ENCODE measurements at places on chromosomes 7 and 10.

DNA sequence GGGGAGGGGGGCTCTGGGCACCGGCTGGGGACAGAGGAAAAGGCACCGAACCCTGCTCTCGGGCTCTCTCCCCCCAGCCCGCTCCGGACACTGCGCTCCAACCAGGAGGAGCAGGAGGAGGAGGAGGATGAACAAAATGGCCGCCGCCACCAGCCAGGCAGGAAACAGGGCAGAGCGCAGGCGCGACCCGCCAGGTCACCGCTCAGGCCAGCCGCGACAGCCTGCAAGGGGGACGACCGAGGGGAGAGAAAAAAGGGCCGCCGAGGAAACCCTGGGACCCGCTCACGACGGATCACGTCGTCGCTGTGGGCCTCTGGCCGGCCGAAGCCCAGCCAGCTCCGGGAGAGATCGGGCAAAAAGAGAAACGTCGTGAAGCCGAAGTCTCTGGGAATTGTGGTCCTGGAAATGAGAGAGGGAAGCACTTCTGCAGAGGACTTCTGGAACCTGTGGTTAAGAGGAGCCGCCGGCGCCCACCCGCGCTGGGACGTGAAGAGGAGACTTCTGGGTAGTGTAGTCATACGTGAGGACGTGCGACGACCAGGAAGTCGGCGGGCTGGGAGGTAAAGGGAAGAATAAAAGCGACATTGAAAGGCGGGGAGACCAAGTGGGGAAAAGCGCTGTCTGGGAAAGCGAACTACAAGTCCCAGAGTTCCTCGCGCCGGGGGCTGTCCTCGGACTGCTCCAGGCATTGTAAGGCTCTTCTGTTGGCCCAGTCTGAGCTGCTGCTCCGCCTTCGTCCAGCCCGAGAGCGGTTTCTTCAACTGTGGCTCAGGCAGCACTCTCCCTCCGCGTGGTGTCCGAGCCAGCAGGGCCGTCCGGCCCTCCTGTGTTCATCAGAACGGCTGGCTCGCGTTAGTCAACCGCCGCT is at the start of gene TIAL1:
Gene TIAL1, minus strand, starts transcription at position 428 of the 868 bp plus-strand sequence. CDS start 499 bp downstream, outside the sequence.
- peak; percentile 90 for DNase-seq

GRCh38 chr10:58775960-58776567 is 263.4 kb downstream of the BICC1 start:
- DNase-seq, result no peak

DNA sequence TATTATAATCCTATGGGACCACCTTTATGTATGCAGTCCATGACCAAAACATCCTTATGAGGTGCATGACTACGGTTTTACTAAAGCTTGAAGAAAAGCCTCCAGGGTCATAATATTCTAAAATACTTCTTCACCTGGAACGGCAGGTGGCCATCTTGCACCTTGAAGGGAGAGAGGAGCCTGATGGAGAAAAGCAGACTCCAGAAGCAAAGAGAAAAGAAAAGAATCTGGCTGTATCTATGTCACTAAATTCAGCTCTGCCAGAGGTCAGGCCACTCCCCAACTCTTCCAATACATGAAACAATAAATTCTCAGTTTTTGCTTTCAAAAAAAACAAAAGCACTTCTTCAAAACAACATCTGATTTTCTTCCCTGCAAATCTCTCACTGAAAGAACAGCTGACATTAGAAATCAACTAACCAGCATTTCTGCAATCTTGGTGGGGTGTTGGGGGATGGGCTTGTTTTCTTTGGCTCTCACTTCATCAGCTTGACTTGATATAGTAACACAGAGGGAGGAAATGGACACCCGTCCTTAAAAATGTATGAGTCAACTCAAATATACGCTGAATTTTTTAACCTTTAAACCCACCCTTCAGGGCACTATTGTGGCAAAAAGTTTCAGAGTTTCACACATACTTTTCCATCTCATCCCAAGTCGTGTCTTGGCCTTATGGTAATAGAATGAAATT is 21.7 kb downstream of the HIBADH start:
- no peak for DNase-seq

DNA sequence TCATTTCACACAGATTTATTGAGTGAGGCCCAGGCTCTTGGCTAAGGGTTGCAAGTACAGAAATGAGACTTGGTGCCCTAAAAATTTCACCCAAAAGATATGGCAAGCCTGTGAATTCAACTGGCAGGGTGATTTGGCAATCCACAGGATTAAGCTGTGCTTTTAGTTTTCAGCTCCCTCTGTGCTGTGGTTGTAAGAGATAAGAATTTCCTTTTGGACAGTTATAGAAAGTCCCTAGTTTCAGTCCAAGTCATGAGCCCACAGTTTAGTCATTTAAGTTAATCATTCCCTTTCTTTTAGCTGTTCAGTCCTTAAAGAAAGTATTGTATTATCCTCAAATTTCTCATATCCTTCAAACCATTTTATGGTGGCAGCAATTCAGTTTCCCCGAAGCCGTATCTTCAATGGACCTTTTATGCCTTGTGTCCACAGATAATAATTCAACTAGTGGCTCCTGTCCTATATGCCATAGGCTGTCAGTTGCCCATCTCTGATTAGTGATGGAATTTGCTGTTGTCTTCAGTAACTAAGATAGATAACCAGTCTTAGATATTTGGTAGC is 73.4 kb upstream of the NAMPT start:
- DNase-seq, result no peak

DNA sequence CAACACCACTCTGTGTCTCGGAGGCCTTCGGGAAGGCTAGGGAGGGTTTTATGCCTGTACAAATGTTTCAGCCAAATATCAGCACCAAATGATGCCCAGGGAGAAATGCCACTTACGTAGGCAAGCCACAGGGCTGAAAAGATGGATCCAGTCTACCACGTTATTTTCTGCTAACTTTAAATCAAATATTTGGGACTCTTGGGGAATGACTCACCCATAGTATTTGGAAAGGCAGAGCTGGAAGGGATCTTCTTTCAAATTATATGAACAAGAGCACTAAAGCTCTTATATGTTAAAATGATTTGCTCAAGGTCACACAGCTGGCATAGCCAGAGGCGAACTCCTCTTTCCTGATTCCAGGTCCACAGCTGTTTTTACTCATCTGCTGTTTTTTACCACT is 591.4 kb downstream of the SORCS1 start:
- no peak for DNase-seq

DNA sequence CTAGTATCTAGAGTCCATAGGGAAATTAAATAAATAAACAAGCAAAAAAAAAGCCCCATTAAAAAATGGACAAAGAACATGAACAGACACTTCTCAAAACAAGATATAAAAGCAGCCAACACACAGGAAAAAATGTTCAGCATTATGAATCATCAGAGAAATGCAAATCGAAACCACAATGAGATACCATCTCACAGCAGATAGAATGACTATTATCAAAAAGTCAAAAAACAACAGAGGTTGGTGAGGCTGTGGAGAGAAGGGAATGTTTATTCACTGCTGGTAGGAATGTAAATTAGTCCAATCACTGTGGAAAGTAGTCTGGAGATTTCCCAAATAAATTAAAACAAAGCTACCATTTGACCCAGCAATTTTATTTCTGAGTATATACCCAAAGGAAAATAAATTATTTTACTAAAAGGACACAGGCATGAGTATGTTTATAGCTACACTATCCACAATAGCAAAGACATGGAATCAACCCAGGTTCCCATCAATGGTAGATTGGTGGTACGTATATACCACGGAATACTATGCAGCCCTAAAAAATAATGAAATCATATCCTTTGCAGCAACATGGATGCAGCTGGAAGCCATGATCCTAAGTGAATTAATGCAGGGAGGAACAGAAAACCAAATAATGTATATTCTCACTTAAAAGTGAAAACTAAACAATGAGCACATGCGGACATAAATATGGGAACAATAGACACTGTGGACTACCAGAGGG is 366.5 kb upstream of the SEMA3C start:
- no peak for DNase-seq

GRCh38 chr10:61389887-61390286 is 63.3 kb downstream of the TMEM26 start:
- no peak for DNase-seq

DNA sequence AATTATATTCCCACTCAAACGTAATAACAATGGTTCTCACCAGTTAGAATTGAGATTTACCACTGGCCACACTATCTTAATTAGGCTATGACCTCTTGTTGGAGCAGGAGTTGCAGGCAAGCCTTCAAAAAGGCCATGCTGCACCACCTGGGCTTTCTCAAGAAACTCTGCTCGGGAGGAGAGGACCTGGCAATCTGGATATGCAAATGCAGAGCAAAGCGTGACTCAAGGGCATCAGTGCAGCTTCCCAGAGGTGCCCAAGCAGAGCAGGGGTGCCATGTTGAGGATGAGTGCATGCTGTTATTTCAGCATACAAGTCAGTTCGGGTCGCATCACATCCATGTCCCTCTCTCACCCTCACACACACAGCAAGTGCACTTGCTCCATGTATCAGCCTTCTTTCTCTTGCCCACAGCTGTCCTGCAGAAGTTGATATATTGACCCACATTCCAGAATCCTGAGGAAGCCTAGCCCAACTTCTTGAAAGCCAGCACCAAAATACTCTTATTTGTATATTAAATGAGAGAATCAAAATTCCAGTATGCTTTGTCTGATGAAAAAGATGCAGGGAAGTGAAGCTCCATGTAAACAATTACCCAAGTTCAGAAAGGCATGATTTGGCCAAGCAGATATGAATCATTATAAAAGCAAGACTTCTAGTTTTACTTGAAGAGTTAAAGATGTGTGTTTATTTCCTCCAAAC is 55.7 kb upstream of the IL6 start:
- no peak for DNase-seq

- no peak for DNase-seq
These were observed 444.3 kb downstream of the LRMDA start for GRCh38 chr10:75875740-75876139.

DNA sequence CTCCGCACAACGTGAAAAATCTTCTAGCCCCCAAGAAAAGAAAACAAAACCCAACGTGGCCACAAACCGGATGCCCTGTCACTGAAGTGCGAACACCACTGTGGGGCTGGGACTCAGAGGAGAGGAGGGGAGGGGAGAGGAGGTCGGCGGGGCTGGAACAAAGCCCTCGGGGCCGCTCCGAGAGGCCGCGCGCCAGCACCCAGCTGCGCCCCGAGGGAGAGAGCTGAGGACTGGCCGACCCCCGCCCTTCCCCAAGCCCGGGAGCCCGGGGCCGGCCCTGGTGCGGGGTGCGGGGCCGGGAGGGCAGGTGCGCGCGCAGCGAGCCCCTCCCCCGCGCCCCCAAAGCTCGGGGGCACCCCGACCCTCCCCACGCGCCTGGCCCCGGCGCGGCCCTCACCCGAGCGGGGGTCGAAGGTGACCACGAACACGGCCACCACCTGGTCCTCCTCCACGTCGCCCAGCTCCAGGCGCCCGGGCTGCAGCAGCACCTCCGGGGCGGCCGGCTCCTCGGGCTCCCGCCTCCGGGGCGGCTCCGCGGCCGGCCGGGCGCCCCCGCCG is 398 bp downstream of the DENND11 start:
- peak; percentile 69 for DNase-seq

DNA sequence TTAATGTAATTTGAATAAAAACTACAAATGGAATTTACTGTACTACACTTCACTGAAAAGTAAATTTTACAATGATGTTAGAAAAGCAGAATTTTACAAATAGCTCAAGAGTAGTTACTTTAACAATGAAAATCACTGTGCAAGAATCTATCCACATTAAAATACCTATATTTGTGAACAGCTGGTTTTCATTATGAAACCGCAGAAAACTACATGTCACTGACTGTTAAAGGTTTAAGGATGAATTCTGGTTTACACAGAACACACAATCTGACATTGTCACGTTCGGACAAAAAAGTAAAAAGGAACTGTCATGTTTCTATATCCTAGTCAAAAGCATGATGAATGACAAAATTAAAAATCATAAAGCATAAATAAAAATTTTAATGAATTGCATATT is 415.3 kb upstream of the PRKCQ start:
- no peak for DNase-seq

GRCh38 chr10:69636273-69636575 is 6.2 kb downstream of the FAM241B start:
- no peak for DNase-seq

GRCh38 chr7:152136686-152137085 is 111.2 kb downstream of the GALNT11 start:
- DNase-seq, result no peak

DNA sequence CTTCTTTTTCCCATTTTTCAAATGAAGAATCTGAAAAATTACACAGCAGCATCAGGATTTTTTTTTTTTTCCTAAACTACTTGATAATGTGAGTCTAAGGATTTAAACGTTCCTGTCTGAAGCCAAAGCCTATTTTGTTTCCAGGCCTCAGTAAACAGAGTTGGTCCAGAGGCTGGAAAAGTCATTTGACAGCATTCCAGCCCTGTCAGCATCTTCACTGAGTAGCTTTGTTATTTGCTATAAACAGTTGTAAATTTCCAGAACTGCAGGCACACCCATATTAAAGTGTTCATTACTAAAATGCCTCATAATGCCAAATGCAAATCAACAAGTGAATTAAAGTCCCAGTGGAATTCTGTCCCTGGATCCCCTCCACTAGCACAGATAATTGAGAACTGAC is 35.5 kb upstream of the KMT2E start:
- DNase-seq, result no peak

GRCh38 chr10:93272884-93273675 is 199.4 kb downstream of the CYP26A1 start:
- DNase-seq, result no peak

- no peak for DNase-seq
These were observed 28.6 kb downstream of the DENND11 start for GRCh38 chr7:141673346-141673745.

GRCh38 chr7:97008275-97008917 is 3.0 kb downstream of the DLX6 start:
- no peak for DNase-seq

DNA sequence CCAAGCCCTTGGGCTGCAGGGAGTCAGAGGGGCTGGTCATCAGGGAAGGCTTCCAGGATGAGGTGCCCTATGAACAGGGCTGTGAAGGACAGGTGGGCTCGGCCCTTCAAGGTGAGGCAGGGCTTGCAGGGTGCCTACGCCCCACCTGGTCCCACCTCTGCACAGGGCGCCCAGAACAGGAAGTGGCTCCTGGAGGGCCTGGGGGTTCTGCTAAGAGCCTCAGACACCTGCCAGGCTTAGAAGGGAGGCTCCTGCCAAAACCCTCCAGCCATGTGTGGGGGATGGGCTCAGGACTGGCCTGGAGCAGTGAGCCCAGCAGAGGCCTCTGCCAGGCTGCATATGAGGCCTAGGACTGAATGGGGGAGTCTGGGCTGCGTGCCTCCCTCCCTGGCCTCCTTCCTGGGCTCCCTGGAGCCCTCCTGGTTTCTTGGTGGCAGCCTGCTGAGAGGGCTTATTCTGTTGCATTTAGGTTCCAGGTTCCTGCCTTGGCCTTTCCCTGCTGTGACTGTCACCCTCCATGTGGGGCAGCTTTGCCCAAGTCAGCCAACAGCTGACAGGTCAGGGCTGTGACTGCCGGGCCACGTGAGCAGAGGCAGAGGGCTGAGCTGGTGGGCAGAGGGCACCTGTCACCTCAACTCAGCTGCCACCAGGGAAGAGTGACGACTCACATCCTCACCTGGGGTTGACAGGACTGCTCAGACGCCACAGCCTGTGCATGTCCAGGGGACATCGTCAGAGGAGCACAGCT is 45.2 kb upstream of the MSMB start:
- no peak for DNase-seq

DNA sequence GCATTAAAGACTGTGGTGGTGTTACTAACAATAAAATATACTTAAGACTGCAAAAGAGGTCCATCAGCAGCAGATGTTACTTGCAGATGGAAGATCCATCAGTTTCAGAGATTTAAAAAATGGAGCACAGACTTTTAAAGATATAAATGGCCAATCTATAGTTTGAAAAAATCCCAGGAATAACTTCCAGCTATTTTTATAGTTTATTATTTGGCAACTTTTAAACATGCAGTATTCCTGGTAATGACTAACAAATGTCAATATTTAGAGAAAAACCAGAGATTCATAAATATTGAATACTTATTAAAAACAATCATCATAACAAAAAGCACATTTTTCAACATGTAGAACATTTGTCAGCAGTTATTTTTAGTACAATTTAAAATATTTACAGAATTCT is 30.7 kb downstream of the RTKN2 start:
- no peak for DNase-seq
